ENCODE measurements at places on chromosomes 5 and 9. TPM values are rescaled to one million over a fixed set of nuclear protein-coding genes. Genes with fewer than 3 reads are reported as not detected.

- H3K27me3 ChIP-seq, result no peaks in the 10 kb centered on the region
- peak overlapping the region; percentile 91 for H3K4me3 ChIP-seq
- H3K27ac ChIP-seq, result peak overlapping the region; percentile 41
Observed at GRCh38 chr9:133419005-133419404, 1.2 kb upstream of the REXO4 start.

- DNase-seq, result no peak
- H3K36me3 ChIP-seq, result peaks cover 9% of the 10 kb centered on the region
- H3K4me3 ChIP-seq, result peak overlapping the region; percentile 10
- no peaks in the 10 kb centered on the region for H3K27me3 ChIP-seq
- H3K4me1 ChIP-seq, result peaks cover 42% of the 10 kb centered on the region
Observed at GRCh38 chr5:80246995-80247729, 8.7 kb downstream of the SERINC5 start.

The GAS1 gene
- total RNA-seq, result 304 TPM

DNA sequence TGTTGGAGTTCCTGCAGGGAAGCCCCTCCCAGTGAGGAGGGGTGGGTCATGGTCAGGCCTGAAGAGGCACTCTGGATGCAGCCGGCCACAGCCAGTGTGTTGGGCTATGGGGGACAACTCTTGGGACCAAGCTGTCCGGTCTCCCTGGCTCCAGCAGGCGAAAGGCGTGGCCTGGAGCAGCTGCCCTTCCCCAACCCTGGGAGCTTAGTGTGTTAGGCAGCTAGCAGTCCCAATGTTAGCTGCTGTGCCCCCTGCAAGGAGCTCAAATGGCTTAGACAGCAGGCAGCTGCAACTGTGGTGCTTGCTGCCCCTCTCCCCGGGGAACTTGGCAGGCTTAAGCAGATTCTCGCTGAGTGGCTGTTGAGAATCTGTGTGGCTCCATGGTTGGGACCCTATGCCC, 67.5 kb upstream of the ACTBL2 start:
- H3K27me3 ChIP-seq, result peaks cover 20% of the 10 kb centered on the region
- no peak for DNase-seq
- H3K4me3 ChIP-seq, result no peak overlapping the region
- H3K4me1 ChIP-seq, result no peaks in the 10 kb centered on the region
- no peak overlapping the region for H3K27ac ChIP-seq

DNA sequence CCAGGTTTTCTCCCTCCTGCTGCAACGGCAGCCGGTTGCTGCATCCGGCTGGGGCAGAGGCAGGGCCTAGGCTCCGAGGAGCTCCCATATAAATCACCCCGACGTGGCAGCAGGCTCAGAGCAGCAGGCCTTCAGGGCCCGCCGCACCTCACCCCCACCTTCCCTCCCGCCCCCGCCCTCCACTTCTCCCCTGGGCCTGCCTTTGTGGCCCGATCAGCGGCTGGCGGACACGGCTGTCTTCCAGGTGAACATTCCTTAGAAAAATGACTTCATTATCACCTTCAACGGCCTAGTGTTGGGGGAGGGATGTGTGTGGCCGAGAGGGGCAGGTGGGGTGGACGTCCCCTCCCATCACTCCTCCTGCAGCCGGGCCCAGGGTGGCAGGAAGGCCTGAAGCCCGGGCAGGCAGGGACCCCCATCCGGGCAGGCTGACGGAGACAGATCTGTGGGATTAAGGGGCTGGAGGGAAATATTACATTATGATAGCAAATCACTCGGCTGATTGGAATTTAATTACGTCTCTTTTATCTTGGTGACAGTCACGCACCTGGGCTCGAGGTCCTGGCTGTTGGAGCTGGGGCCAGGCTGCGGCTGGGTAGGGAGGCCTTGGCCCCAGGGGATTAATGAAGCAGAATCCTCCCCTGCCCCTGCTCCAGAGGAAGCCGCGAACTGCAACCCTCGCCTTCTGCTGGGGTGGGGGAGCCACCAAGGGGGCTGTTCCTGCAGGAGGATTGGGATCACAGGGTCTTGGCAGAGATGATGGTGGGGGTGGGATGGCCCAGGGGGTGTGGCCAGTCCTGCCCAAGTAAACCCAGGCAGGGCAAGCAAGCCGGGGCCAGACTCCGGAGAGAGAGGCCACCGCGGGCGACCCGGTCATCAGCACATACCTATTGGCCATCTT, 38.4 kb upstream of the RXRA start:
- H3K27ac ChIP-seq, result no peak overlapping the region
- no peak for DNase-seq
- H3K4me3 ChIP-seq, result no peak overlapping the region

The SAPCD2 gene
- total RNA-seq, result 3.4 TPM

The GBGT1 gene
- 4.1 TPM for total RNA-seq

- H3K36me3 ChIP-seq, result no peaks in the 10 kb centered on the region
- peaks cover 53% of the 10 kb centered on the region for H3K27me3 ChIP-seq
- DNase-seq, result no peak
- no peak overlapping the region for H3K4me3 ChIP-seq
- H3K4me1 ChIP-seq, result no peaks in the 10 kb centered on the region
Observed at GRCh38 chr9:107112707-107113243, 170.3 kb upstream of the RAD23B start.

The FOXD4 gene
- 0.43 TPM for total RNA-seq

The PCDHA3 gene
- total RNA-seq, result 0.19 TPM

The SV2C gene
- 0.05 TPM for total RNA-seq

DNA sequence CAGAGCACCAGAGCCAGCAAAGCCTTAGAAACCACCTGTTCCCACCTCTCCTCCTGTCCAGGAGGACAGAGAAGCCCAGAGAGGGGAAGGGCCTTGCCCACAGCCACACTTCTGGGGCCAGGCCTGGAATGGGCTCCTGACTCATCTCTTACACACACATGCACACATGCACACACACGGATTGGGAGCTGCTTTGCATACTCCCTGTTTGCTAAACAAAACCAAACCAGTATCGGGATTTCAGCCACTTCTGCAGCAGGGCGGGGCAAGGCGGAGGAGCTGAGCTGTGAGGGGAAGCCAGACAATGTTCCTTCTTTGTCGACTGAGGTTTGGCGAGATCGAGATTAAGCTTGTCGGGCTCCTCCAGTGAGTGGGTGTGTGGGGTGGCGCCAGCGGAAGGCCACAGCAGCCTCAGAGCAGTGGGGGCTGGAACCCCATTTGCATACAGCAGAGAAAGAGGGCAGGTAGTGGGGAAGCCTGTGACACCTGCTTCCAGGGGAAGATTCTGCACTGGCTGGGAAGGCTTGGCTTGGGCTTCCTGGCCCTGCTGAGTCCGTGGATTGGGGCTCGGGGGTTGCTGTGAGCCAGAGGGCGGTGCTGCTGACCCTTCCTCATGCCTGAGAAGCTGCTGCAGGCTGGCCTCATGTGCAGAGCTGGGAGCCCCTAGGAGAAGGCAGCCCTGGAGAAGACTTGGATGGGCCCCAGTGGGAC, 16.1 kb downstream of the GFI1B start:
- H3K4me3 ChIP-seq, result no peak overlapping the region
- H3K4me1 ChIP-seq, result no peaks in the 10 kb centered on the region
- DNase-seq, result no peak
- H3K36me3 ChIP-seq, result no peaks in the 10 kb centered on the region
- peaks cover 41% of the 10 kb centered on the region for H3K27me3 ChIP-seq
- no peak overlapping the region for H3K27ac ChIP-seq

DNA sequence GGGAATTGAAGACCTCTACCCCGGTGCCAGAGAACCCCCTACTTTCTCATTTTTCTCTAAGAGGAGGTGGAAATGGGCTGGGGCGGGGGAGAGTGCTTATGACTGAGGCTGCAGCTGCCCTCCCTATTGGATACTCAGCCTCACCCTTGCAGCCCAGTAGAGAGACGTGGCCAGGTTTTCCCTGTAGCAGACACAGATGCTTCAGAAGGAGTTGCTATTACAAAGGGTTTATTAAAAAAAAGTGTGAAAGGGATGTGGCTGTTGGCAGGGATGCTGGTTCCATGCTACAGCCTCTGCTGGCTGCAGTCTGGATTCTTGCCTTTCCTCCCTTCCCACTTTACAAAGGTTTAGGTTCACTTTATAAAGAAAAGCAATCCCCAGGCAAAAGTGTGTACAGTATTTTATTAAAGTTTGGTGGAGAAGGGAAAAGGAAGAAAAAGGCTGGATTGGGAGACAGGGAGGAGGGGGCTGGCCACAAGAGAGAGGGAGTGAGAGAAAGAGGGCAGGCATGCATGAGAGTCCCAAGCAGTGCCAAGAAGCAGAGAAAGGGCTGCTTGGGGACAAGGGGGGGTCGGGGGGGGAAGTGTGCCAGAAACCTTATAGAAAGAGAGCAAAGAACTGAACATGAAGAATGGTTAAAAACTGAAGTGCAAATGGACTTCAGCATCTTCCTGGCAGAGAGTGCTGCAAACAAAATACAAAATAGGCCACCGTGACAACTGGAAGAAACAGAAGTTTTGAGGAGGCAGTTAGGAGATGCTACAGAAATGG, 29.5 kb upstream of the NFIB start:
- no peak overlapping the region for H3K27ac ChIP-seq
- H3K36me3 ChIP-seq, result no peaks in the 10 kb centered on the region
- peaks cover 28% of the 10 kb centered on the region for H3K4me1 ChIP-seq
- no peak for DNase-seq

DNA sequence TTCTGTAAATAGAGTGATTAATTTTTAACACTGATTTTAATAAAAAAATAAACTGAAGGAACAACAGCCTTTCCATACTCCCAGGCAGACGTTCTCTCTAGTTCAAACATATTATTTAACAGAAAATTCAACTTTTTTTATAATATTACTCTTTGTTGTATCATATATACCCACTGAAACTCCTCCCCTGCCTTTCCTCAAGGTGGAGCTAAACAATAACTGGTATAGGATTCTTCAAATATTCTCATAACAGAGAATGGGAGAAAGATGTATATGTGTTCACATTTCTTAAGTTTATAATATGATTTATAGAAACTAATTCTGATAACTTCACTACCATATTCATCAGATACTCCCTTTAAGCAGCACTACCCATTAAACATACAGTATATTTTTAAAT, 83.4 kb downstream of the CYLC2 start:
- H3K4me3 ChIP-seq, result no peak overlapping the region
- no peaks in the 10 kb centered on the region for H3K4me1 ChIP-seq
- H3K27ac ChIP-seq, result no peak overlapping the region
- H3K36me3 ChIP-seq, result no peaks in the 10 kb centered on the region
- DNase-seq, result no peak

DNA sequence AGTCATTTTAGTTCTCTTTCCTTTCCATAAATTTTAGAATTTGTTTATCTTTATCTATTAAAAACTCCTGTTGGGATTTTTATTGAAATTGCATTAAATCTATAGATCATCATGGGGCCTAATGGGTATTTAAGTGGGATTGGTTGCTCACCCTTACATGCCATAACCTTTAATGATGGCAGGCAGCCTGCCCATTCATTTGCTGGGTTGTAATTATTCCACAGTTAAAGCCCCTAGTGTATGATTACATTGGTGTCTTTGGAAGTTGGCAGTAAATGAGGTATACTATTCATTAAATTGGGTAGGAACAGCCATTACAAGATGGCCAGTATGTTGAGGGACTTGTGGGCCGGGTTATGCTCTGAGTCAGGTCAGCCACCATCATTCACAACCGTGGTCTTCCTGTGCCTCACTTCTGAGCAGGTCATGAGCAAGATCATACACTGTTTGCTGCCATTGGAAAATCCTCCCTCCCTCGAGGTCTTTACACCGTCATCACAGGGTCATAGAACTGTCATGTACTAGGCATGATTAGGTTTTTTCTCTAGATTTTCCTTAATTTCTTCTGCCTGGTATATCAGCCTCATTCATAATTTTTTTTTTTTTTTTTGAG, 59.5 kb downstream of the CYSTM1 start:
- H3K27ac ChIP-seq, result no peak overlapping the region
- H3K4me1 ChIP-seq, result no peaks in the 10 kb centered on the region
- H3K27me3 ChIP-seq, result no peaks in the 10 kb centered on the region

DNA sequence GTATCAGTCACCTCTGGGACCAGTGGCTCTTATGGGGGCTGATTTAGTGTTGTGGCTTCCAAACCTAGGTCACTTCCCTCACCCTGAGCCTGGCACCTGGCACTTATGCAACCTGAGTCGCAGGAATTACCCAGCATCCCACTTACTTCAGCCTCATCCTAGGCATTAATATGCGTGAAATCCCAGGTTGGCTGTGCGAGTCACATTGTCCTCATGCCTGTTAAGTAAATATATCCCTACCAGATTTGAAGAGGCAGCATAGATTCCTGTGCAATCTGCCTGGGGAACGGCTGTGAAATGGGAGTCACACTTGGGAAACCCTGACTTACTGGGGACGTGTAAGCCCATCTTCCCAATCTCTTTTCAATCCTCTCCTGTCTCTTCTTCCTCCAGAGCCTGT, 42.7 kb upstream of the AKNA start:
- peaks cover 3% of the 10 kb centered on the region for H3K36me3 ChIP-seq

Measured in osteocyte (in vitro differentiated cells).